T-helper 1 cell (primary cell): ENCODE measurements at places on chromosomes 13 and 19.

GRCh38 chr13:24982333-24982999 is 113.5 kb upstream of the PABPC3 start:
- no peak for DNase-seq

GRCh38 chr19:12778905-12779161 is 3.5 kb upstream of the HOOK2 start:
- DNase-seq: no peak

DNA sequence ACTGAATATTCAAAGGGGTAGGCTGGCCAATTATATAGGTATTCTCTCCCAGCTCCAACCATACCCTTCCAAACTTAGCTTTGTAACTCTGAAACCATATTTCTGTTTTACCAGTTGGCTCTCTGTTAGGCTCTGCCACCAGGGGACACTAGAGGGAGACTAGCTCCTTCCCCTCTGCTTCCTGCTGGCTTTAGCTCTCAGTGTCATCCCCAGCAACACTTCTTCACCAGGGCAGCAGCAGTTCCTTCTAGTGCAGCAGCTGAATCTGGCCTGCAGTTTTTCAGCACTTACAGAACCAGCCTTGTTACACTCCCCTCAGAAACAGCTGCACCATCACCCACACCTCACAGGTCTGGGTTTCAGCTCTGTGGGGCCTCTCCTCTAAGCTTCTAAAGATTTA is 51.0 kb upstream of the DOCK9 start:
- DNase-seq: peak; percentile 74

GRCh38 chr13:23020246-23020843 is 160.4 kb upstream of the SGCG start:
- DNase-seq: peak; percentile 11

GRCh38 chr19:1481893-1482360 is 2.9 kb upstream of the C19orf25 start:
- DNase-seq: no peak

DNA sequence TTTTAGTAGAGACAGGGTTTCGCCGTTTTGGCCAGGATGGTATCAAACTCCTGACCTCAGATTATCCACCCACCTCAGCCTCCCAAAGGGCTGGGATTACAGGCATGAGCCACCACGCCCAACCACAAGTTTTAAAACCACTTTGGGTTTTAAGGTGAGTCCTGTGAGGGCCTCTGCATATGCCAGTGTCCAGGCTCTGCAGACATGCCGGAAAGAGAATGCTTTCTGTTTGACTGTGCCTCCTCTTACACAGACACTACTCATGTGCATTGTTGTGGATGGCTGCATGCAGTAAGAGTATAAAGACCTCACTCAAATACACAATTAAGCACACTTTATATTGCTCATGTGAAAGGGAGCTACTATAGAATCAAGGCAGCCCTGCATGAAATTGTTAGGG is 20.8 kb upstream of the SLC25A30 start:
- DNase-seq: no peak

- no peak for DNase-seq
These were observed 13.8 kb upstream of the EHD2 start for GRCh38 chr19:47699360-47699917.

GRCh38 chr19:19131989-19132388 is 6.3 kb downstream of the TMEM161A start:
- no peak for DNase-seq

- DNase-seq: no peak
These were observed 82.9 kb downstream of the TNFRSF19 start for GRCh38 chr13:23652909-23653726.

- no peak for DNase-seq
These were observed 198.0 kb upstream of the HTR2A start for GRCh38 chr13:47094734-47095434.

DNA sequence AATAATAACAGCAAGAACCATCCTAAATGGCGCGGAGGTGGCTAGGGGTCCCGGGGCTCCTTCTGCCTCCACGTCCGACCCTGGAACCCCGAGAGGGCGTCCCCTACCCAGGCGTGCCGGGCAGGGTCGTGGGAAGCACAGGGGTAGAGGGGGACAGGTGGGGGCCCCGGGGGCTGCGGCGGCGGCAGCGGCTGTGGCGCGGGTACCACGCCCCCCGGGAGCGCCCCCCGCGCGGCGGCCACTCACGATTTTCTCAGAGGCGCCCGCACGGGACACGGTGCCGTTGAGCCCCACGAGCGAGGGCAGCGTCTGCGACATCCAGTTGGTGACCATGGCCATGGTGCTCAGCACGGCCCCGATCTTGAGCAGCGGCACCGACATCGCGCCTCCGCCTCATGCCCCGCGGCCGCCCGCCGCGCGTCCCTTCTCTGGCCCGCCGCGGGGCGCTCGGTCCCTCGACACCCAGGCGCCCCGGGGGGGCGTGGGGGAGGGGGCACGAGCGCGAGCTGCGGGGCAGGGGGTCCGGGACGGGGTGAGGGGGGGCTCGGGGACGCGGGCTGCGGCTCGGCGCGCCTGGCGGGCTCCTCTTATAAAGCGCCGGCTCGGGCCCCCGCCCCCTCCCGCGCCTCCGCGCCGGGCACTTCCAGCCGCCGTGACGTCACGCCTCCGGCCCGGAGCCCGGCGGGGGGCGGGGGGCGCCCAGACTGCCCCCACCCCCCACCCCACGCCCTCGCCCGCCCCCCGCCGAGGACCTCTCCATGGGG is 22.9 kb downstream of the OLFM2 start:
- DNase-seq: no peak

- no peak for DNase-seq
These were observed 2.0 kb downstream of the EVI5L start for GRCh38 chr19:7832009-7832408.

DNA sequence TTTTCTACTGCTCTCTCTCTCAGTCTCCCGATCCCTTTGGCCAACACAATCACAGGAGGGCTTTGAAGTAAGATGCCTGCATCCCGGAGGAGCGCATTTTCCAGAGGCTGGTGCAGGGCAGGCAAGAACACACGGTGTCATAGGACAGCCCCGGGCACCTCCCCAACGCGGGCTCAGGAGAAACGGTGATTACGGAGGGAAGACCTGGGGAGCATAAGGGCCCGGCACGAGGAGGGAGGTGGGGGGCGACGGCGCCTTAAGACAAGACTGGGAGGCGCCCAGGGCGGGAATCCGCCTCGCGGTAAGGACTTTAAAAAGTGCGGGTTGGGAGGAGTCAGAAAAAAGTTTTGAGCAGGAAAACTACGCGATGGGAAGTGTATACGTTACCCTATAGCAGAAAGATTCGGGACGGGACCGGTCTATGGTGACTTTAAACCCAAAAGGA is 18.7 kb upstream of the ZNF888 start:
- DNase-seq: no peak

GRCh38 chr19:4518345-4519171 is at the start of gene PLIN4:
Gene PLIN4 (minus strand): TSS chr19:4518486. CDS start chr19:4518272, 214 bp downstream.
- DNase-seq: no peak

DNA sequence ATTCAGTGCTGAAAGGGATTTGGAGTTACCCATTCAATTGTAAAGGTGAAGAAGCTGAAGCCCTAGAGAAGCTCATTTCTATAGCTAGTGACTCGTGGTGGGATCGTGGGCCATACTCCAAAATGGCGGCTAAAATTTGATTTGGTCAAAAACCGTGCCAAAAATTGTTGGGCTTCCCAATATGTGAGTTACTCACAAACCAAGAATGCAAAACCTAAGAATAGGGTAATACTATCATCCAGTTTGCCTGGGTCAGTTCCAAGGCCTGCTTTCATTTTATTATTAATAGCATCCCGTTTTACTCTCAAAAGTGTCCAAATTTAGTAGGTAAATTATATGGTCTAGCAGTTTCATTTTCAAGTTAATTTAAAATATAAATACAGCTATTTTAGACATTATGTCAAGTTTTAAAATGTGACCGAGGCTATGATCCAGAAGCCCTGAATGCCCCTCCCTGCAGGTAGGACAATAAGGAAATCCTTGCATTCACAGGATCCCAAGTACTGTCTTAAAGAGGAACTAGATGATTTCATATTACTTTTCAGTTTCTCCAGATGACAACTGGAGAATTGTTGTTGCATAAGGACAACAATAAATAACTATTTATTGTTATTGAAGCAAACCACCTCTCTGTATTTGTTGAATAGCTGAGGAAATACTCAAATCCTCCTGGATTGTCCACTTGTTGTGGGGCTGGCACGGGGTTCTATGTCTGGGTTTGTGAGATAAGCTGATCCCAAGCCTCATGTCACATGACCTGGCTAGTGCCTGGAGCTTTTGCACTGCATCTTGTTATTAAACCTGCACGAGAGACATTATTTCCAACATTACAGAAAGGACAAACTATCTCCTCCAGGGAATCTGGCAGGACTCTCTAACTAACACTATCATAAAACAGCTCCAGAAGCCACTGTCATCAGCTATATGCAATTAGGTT is 11.6 kb upstream of the RAP2A start:
- DNase-seq: no peak

- no peak for DNase-seq
These were observed 24.1 kb downstream of the HPN start for GRCh38 chr19:35065574-35065973.

GRCh38 chr19:52138278-52138982 is 1.3 kb downstream of the ZNF616 start:
- no peak for DNase-seq

DNA sequence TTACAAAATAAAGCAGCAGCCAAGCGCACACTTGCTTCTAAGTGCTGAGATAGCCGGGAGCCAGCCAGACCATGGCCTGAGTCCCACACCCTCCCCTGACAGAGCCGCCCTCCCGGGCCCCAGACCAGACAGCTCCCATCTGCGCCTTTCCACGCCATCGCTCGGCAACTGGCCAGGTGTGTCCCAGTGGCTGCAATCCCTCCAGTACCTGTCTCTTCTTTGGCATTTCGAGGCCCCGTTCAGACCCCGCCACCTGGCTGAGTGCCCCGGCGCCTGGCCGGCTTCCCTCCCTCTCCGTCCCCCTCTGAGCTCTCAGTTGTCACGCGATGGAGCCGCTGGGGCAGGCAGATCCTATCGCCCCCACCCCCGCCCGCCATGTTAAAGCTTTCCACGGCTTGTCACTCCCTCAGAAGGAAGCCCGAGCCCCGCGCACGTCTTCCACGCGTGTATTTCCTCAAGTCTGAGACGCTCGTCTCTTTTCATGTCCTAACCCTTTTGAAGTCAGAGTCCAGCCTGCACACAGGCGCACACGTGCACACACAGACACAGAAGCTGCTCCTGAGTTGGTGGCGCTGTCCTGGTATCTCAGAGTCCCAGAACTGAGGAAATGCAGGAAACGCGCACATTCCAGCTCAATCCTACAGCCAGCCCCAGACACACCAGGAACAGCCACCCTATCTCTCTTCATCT is 7.9 kb downstream of the MLLT1 start:
- DNase-seq: no peak

DNA sequence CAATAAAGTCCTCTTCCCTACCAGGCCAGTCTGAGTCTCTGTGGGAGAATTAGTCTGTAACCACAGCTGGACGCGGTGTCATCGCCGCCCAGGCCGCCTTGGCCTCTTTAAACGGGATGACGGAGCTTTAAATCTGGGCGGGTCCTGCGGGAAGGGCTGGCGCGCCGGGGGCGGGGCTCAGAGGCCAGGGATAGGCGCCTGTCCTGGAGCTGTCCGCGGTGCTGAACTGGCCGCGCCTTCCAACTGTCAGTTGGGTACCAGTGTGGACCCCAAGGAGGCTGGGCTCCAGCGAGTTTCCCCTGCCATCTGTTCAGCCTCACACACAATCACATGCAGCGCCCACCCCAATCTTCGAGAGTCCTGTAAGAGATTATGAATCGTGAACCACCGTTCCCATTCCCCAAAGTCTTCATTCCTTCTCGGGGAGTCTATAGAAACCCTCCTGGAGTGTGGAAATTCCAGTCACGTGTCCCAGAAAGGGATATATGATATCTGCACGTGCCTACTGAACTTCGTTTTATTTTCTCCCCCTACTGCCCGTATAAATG is 11.5 kb downstream of the APLP1 start:
- peak; percentile 69 for DNase-seq

DNA sequence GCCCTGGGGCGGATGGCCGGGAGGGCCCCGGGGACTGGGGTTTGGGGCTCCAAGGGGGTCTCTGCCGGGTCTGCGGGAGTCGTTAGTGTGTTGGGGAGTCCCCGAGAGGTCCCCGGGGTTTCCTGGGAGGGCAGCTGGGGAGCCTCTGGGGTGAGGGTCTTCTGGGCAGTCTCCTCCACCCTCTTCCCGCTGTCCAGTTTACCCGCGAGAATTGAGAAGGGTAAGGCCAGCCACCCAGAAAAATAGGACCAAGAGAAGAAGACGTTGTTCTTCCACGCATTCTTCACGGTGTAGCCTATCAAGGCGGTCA is 1.0 kb upstream of the ETFB start:
- DNase-seq: no peak

DNA sequence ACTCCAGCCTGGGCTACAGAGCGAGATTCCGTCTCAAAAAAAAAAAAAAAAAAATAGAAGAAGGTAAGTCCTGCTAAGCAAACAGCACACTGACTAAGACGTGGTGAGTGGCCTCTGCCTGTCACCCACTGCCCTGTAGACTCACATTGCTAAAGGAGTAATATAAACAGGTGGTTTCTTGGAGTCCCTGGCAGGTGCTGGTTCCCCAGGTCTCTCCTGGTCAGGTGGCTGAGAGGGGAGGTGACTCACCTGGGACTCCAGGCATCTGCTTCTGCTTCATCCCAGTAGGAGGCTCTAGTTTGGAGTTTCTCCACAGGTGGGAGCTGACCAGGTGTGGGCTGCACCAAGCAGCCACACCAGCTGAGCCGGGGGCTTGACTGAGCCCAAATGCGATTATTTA is at the start of gene OR10H1:
Gene OR10H1, minus strand, starts transcription at position 359 of the 400 bp plus-strand sequence. CDS start 7,627 bp downstream, outside the sequence.
- no peak for DNase-seq

DNA sequence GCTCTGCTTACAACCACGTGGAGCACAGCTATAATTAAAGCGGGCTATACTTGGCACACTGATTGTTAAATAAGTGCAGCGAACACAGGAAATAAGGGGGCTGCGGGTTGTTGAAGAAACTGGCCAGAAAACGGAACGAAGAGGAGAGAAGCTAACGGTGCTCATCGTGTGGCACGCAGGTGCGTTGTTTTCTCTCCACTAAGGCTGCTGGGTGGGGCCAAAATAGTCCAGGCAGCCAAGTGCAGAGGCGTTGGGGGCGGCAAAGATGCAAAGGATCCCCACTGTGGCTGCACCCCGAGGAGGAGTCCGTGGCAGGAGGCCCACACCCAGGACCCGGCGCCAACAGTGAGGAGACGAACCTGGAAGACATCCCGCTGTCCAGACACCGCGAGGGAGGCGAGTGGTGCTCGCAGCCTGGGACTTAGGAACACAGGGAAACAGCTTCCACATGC is 8.1 kb upstream of the ARL11 start:
- DNase-seq: peak; percentile 11

GRCh38 chr19:41597600-41598041 is 21.7 kb downstream of the CEACAM21 start:
- peak; percentile 71 for DNase-seq

- DNase-seq: no peak
These were observed 109.7 kb downstream of the PTPRS start for GRCh38 chr19:5230730-5231555.

DNA sequence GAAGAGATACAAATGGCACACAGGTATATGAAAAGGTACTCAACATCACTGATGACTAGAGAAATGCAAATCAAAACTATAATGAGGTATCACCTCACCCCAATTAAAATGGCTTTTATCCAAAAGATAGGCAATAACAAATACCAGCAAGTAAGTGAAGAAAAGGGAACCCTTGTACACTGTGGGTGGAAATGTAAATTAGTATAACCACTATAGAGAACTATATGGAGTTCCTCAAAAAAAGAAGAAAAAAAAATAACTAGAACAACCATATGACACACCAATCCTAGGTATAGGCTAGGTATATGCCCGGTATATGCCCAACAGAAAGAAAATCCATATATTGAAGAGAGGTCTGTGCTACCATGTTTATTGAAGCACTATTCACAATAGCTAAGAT is 150.9 kb downstream of the VWA8 start:
- DNase-seq: no peak

- no peak for DNase-seq
These were observed 49.0 kb downstream of the RGCC start for GRCh38 chr13:41506312-41506711.
